ENCODE measurements at places on chromosomes 5 and 9.

DNA sequence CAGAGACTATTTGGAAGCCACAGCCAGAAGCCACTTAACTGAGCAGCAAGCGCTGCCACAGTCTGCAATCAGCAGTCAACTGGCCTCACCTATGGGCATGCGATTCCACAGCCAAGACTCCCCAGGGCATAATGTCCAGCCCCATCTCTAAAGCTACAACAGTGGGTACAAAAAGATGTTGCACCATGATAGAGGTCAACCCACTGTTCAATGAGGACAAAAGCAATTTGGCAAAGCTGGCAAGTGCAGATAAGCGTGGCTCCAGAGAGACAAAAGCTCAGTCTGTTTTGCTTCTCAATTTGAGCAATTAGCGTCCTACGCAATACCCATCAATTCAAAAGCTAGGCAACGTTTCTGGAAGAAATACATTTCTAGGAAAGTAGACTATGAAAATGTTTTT, 3.2 kb downstream of the TAS2R1 start:
- no peak for DNase-seq

GRCh38 chr5:101206534-101206933, 303.5 kb upstream of the ST8SIA4 start:
- DNase-seq, result no peak

- DNase-seq, result no peak
Observed at GRCh38 chr5:164060786-164061355, 555.5 kb downstream of the MAT2B start.

DNA sequence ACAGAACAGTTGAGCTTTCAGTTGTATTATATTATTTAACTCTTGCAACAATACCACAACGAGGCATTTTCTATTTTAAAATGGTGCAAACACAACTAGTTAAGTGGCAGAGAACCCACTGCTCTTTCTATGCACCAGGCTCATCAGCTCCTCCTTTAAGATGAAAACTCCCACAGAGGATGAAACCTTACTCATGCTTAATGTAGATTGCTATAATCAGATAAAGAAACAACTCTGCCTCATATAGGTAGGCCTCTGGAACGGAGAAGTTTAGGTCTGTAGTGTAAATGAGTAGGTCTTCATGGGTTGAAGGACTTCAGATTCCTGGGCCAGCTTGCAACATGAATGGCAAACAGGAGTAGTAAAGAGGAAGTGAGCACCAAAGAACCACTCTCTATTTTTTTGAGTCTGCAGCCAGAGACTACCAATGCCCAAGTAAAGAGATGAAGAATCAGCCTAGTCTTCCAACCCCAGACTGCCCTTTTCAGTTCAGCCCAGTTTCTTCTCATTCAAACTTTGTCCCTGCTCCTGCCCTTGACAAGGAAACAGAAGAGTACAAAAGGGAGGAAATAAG, 33.9 kb downstream of the HACD4 start:
- no peak for DNase-seq

GRCh38 chr9:69463497-69464068, 138.6 kb downstream of the ENTREP1 start:
- no peak for DNase-seq

DNA sequence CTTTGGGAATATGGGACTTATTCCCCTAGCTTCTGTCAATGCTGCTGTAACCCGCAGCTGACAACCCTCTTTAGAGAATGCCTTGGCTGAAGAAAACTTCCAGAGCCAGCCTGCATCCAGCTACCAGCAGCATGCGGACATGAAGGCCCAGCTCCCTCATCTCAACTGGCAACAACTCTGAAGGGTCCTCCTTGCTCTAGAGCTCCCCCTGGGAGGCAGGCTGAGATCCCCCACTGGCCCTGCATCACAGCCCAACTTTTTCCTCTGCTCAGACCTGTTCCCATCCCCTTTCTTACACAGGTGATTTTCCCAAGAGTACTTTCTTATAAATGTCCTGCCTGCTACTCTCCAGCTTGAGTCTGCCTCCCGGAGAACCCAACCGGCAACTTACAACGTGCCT, 18.7 kb upstream of the WNT8A start:
- DNase-seq, result no peak

DNA sequence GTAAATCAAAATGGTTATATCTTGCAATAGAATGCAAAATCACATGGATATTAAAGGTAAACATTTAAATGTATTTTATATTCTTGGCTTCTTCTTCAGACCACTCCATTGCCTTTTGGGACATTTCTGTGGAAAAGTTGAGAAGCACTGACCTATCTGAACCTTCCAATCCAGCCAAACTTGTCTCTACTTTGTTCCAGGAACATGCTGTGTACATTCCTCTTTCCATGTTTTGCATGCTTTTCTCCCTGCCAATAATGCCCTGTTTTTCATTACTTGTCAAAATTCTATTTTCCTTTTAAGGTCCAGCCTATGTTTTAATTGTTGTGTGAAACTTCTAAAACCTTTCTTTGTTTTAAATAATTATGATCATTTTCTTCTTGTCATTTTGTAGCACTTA, 28.3 kb downstream of the JAK2 start:
- DNase-seq, result no peak

GRCh38 chr5:176492431-176492830, 44.2 kb downstream of the FAF2 start:
- DNase-seq, result peak; percentile 71

- DNase-seq, result peak; percentile 21
Observed at GRCh38 chr5:158450751-158451171, 591.8 kb upstream of the CLINT1 start.

DNA sequence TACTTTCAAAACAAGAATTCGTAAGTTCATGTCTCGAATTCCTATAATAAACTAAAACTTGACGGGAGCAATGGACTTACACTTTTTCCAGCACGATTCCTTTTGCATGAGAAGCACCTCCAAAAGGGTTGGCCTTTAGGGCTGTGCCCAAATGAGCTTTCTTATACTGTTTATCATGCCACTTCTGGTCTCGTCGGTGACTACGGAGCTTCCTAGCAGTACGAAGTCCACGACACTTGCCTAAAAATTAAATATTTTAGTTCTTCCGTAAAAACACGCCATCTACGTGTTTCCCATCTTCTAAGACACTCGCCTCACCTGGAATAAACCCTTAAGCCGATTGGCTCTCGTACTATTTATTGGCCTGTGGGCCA, 554 bp downstream of the RPS23 start:
- peak; percentile 19 for DNase-seq

DNA sequence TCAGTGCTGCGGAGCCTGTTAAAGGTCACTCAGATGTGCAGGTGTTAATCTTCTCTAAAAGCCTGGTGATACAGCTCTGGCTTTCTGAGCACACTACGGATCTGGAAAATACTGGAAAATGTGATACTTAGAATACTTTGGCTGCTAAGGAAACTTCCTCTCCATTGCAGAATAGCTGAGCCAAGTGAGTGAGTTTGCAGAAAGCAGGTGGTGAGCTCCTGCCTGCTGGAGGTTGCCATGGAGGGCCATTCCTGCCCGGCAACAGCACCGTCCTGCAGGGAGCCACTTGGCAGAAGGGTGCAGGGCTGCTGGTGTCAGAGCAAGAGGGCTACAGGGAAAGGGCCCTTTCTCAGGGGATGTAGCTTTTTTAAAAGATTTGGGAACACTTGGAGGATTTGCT, 40.7 kb downstream of the SECISBP2 start:
- no peak for DNase-seq

DNA sequence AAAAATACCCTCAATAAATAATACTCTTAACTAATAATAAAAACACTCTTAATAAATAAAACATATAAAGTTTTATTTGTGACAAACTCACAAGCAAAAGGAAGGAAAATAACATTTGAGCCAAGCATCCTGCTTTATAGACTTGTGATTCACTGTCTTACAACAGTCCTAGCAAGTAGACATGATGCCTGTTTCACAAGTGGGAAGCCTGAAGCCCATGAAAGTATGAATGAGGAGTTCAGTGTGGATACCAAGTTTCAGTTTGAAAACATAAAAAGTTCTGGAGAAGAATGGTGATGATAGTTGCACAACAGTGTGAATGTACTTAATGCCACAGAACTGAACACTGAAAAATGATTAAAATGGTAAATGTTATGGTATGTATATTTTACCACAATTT, 10.9 kb downstream of the HABP4 start:
- DNase-seq, result no peak

GRCh38 chr5:43073597-43074546, 33.8 kb upstream of the ANXA2R start:
- peak; percentile 47 for DNase-seq

DNA sequence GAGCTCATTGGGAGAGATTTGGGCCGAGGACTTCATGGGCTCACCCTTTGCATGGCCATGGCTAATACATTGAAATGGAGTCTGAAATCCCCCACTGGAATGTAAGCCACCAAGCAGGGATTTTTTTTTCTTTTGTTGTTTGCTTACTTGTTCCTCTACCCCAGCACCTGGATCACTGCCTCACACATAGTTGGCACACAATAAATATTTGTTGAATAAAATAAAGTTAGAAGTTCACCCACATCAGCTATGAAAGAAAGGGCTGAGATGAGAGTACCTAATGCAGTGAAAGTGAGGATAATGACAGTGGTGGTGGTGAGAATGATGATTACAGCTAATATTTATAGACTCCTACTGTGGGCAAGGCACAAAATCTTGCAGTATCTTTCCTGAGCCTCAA, 98.1 kb upstream of the ANXA1 start:
- no peak for DNase-seq

GRCh38 chr5:132100672-132101261, 27.2 kb downstream of the CSF2 start:
- DNase-seq, result peak; percentile 92

- DNase-seq, result peak; percentile 5
Observed at GRCh38 chr9:91817493-91818224, 132.4 kb downstream of the ROR2 start.

GRCh38 chr5:88886746-88887341, 3.9 kb upstream of the MEF2C start:
- DNase-seq, result no peak

GRCh38 chr5:91281401-91281800, 101.7 kb downstream of the ARRDC3 start:
- peak; percentile 96 for DNase-seq

DNA sequence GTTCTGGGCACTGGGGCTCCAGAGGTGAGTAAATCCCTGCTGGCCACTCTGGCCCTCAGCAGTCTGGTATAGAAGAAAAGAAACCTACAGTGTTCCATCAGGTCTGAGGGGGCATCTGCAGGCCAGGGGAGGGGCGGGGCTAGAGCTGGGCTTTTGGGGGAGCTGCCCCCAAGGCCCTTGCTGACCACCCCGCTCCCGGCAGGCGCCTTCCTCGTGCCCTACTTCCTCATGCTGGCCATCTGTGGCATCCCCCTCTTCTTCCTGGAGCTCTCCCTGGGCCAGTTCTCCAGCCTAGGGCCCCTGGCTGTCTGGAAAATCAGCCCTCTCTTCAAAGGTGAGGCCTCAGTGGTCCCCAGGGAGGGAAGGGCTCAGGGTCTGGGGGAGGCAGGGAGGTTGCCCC, 6.7 kb downstream of the SLC6A7 start:
- DNase-seq, result no peak

DNA sequence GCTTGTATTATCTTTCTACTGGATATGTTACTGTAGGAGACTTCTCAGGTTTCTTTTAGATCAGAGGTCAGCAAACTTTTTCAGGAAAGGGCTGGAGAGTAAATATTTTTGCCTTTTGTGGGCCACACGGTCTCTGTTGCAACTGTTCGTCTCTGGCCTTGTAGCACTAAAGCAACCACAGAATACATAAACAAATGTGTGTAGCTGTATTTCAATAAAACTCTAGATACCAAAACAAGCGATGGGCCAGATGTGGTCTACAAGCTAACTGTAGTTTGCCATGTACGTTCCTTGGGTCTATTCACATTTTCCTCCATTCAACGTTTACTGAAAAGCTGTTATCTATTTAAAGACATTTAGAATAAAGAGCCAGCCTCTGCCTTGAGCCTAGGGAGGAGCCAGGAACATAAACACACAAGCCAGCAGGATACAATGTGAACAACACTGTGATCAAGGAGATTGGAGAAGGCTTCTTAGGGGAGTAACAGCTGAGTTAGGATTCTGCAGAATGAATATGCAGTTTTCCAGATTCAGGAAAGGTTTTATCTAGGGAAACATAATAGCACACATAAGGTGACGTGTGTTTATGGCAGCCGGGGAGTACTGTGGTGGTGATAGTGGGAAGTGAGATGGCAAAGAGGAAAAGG, 33.0 kb upstream of the HOMER1 start:
- no peak for DNase-seq

- DNase-seq, result peak; percentile 36
Observed at GRCh38 chr5:124538191-124538590, 208.2 kb downstream of the ZNF608 start.

DNA sequence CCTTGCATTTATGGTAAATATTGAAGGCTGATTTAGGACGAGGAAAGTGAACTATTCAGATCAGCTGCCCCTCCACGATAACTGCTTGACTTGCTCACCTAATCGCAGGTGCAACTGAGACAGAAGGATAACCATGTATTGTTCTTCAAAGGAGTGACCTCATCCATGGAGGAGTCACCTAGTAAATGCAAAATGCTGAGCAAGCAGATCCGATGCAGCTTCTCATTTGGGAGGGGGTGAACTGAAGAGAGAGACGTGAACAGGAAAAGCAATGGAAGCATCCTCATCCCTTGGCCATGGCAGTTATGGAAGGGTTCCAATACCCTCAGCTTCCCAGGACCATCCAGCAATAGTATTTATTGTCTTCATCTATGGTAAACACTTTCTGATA, 47.5 kb downstream of the RASGRF2 start:
- no peak for DNase-seq

DNA sequence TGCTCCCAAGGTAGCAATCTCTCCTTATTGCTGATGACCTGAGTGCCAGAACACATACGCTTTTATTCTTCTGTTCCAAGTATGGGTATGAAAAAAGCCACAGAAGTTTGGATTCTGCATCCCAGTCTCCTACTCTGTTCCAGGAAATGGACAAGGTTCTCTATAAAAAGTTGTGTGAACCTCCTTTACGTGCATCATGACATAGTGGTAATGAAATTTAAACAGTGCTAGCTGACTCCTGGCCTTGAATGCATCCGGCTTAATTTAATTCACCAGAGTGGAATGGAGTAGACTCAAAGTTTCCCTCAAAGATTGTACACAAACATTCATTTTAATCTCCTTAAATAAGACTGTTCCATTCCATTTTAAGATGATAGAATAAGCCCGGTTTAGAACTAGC, 68.9 kb downstream of the LURAP1L start:
- DNase-seq, result no peak

- no peak for DNase-seq
Observed at GRCh38 chr9:75797085-75797580, 93.3 kb upstream of the PCSK5 start.

DNA sequence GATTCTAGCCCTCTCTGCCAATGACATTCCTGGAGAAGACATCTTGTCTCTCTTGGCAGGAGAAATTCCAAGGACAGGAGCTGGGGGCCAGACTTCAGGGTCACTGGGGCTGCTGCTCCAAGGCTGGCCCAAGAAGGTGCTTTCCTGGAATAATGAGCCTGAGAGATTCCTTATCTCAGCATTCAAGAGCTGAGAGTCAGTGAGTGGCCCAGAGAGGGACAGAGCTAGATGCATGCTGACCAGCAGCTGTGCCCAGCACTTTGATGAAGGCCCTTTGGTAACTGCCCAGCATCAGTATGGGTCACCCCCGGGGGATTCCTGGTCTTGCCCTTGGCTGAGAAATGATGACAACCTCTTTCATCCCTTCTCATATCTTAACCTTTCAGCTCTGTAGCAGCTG, 47.7 kb upstream of the CTNNA1 start:
- no peak for DNase-seq

GRCh38 chr5:36177715-36178523, 26.0 kb downstream of the SKP2 start:
- DNase-seq, result peak; percentile 57

Data from kidney tubule cell (primary cell).